ENCODE measurements at places on chromosomes 1 and 21.

DNA sequence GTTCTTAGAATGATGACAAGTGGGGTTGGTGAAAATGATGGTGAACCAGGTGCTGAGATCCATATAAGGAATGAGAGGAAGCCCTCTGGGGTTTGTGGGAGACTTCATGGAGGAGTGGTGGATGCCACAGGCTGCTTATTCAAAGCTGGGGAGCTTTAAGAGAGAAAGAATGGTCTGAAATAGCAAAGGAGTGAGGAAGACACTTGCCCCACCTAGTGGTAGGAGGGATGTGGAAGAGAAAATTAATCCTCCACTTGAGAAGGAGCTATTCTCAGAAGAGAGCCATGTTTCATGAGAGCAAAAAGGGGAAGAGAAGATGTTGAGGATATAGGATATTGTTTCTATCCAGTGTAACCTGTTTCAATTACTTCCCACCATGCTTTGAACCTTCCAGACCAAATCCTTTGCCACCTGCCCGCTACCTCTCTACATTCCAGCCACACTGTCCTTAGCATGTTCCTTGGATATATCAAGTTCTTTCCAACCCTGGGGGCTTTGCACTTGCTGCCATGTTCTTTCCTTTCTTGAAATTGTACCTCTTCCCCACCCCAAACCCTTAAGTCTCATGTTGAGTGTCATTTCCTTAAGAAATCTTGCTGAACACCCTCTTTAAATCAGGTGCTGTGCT is 19.6 kb upstream of the ZNF648 start:
- DNase-seq, result no peak

DNA sequence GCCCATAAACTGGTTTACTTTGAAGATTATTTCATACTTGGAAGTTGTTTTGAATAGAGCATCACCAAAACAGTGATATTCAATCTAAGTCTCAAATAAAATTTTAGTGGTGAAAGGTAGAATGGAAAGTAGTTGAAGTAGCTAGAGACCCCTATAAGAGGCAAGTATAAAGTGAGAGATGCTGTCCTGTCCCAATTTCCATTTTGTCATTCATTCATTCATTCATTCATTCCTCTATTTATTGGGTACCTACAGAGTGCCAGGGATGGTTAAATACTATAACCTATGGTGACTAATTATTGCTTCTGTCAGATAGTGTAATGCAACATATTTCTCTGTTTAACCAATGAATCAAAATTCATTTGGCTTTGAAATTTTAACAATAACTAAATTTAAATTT is 32.7 kb downstream of the RRAGC start:
- no peak for DNase-seq

- no peak for DNase-seq
Observed at GRCh38 chr1:183630748-183631147, 4.8 kb downstream of the ARPC5 start.

GRCh38 chr1:228445490-228445842 is 28.8 kb upstream of the TRIM17 start:
- DNase-seq, result no peak
